Stimulated activated memory B cell treated with anti-CD40 and anti-IgM and Interleukin-4, amounts not matched to agents 10 μg/mL and 1 μg/mL and 100 μg/mL, for 72 hours (primary cell): ENCODE measurements at places on chromosomes 4 and X.
A peak's percentile ranks its signal among the peaks of the same experiment; 100 is the strongest.

- no peak for ATAC-seq
Observed at GRCh38 chr4:78480286-78480685, 71.3 kb upstream of the ANXA3 start.

DNA sequence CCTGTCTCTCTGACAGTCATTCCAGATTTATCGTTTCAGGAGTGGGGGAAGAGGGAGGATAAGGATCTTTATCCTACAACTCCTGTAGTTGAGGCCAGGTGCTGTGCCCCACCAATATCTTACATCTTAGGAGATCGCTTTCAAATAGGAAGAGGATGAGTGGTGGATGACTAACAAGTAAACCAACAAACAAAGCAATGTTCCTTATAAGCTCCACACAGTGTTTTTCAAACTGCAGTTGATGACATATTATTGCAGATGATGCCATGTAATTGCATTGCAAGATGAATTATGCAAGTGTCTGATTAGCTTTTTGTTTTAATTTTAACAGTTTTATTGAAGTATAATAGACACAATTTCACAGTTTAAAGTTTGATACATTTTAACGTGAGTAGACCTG lies 35.8 kb upstream of the TMEM164 start:
- no peak for ATAC-seq

DNA sequence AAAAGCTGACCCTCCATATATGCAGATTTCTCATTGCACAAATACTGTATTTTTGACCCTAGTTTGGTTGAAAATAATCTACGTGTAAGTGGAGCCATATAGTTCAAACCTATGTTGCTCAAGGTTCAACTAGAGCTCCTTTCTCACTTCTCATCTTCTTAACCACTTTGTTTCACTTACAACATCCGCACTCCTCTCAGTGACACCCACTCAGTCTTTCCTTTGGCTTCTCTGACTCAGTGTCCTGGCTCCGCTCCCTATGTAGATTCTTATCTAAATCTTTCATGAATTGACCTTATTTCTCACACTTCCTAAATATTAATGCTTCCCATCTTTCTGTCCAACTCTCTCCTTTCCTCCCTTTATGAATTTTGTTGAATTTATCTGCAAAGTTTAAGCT lies 32.9 kb upstream of the DKK2 start:
- no peak for ATAC-seq

GRCh38 chrX:73876911-73877310 lies 313.9 kb downstream of the CHIC1 start:
- no peak for ATAC-seq

DNA sequence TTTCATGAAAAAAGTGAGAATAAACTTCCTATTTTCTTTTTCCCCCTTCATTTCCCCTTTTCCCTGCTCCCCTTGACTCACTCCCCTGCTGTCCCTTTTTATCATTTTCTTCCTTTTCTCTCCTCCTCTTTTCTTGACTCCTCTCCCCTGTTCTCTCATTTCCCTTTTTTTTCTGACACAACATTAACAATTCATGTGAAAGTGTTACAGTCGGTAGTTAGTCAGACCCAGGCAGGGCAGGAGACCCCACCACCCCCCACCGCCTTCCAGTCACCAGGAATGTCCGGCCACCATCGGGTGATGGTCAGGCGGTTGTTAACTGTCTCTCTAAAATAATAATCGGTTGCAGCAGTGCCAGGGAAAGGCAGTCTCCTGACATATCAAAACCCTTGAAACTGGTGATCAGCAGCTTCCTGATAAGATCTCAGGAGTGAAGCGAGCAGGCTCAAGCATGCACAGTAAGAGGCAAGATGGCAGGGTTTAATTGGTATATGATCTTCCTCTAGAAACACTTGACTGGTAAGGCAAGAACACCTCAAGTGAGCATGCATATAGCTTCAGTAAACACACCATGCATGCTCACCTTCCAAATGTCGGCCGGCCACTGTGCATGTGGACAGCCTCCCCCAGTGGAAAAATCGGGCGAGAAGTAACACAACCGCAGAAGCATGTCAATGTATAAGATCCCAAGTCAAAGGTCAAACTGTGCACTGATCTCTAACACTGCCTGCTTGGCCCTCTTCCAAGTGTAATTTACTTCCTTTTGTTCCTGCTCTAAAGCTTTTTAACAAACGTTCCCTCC lies 191.4 kb downstream of the NDST4 start:
- ATAC-seq: no peak

DNA sequence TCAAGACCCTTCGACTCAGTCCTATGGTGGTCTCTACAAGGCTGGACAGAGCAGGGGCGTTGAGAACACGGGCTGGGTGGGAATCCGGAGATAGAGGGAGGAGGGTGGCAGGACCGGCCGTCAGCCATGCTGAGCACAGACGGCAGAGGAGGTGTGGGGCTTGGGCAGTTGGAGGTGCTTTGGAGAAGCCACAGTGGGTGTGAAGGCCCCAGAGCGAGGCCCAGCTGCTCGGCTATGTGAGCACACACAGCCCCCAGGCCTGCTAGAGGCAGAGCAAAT lies 4.2 kb downstream of the PDE6B start:
- ATAC-seq: no peak

- no peak for ATAC-seq
Observed at GRCh38 chr4:23909671-23910070, 19.8 kb upstream of the PPARGC1A start.

- ATAC-seq: peak; percentile 56
Observed at GRCh38 chr4:163598489-163598888, 104.0 kb downstream of the TMA16 start.

DNA sequence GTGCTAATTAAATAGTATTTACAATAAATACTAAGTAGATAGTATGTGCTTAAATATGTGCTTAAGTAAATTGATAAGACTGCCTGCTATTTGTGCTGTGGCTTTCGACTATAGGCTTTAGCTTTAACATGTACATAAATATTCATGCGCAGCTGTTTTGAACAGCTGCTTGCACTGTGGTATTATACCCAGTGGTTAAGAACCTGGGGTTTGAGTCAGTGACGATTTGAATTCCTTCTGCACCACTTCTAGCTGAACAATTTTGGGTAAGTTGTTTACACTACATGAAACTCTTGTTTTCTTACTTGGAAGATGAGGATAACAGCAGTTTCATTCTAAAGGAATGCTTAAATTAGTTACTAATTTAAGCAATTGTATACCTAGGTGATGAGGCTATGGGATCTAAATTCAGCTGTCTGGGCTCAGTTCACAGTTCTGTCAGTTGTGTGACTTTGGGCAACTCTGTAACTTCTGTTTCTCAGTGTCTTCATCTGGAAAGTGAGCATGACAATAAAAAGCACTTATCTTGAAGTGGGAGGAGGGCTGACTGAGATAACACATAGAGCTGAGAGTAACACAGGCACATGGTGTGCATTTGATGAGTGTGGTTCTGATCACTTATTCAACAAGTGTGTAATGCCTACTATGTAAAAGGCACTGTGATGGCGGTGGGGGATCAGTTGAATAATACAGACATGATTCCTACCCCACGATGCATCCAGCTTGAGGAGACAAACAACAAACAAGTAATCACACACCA lies 37.0 kb downstream of the HPGDS start:
- ATAC-seq: no peak

GRCh38 chrX:21586001-21586400 lies 72.1 kb downstream of the KLHL34 start:
- no peak for ATAC-seq

DNA sequence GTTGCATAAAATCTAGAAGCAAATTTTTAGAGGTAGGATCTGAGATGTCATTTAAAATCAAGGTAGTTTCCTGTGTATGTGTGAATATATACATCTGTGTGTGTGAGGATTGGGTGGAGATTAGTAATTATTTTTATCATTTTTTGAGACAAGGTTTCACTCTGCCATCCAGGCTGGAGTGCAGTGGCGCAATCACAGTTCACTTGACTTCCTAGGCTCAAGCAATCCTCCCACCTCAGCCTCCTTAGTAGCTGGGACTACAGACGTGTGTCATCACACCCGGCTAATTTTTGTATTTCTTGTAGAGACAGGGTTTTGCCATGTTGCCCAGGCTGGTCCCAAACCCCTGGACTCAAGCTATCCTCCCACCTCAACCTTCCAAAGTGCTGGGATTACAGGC lies 188.3 kb downstream of the RAPGEF2 start:
- ATAC-seq: no peak

- no peak for ATAC-seq
Observed at GRCh38 chr4:177574446-177574845, 132.2 kb upstream of the AGA start.

DNA sequence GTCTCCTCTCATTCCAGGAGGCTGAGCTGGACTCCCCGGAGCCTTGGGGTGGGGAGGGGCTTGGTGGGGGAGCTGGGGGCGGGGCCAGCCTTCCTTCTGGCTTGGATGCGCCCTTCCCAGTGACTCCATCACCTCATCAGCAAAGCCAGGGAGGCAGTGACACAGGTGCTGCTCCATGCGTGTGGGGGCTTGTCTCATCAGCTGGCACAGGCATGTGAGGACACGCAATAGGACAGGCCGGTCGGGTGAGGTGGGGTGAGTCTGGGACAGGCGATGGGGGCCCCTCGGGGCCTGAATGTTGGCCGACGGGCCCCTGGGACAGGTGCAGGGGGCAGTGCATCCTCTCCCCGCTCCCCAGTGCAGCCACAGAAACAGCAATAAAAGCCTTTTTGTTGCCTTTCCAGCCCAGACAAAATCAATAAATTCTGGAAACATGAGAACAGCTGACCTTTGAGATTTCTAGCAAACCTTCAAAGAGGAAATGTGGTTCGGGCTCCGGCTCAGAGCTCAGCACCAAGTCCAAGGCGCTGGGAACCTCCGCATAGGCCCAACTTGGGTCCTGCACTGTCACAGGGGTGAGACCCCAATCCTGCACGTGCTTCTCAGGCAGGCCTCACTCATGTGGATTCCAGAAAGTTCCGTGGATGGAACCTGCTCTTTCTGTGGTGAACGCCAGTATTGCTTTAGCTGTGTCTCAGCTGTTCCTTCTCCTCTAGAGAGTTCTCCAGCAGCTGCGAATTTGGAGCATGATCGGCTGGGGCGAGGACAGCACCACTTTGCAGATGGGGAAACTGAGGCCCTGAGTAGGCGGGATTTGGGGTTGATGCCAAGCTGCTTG lies 18.5 kb downstream of the ADRA2C start:
- ATAC-seq: no peak

GRCh38 chrX:2748815-2749188 lies 3.0 kb upstream of the XG start:
- no peak for ATAC-seq

DNA sequence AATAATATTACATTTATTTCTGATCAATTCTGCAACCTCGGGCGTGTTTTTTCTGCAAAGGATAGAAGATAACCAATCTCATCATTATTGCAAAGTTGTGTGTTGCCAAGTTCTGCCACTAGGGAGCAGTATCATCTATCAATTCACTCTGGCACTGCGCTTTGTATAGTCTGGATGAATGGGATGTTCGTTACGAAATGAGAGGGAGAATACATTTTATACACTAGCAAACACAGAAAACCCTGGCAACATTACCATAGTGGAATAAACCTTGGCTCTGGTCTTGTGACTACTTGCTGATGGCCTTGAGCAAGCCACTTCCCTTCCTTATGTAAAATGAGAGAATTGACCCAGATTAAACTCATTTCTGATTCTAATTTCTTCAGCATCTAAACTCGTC lies 97.5 kb upstream of the ZNF518B start:
- ATAC-seq: peak; percentile 55

DNA sequence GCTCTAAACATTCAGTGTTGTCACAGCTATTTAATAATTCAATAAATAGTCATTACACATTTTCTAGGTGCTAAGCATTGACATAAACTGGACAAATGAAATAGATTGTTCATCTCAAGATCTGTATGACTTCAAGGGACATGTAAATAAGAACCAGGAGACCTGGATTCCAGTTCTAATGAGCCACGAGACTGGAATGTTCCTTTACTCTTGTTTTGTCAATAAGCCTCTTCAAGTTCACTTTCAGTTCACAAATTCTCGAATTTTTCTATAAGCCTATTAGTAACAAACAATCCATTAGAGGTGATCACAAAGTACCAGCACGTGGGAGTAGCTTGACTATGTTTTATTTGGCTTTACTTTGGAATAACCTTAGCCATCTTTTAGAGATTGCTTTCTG lies 514.0 kb upstream of the SMIM31 start:
- no peak for ATAC-seq
